ENCODE measurements at places on chromosomes 11 and 22.

GRCh38 chr22:29705651-29706050 is 14.2 kb upstream of the CABP7 start:
- DNase-seq, result no peak

DNA sequence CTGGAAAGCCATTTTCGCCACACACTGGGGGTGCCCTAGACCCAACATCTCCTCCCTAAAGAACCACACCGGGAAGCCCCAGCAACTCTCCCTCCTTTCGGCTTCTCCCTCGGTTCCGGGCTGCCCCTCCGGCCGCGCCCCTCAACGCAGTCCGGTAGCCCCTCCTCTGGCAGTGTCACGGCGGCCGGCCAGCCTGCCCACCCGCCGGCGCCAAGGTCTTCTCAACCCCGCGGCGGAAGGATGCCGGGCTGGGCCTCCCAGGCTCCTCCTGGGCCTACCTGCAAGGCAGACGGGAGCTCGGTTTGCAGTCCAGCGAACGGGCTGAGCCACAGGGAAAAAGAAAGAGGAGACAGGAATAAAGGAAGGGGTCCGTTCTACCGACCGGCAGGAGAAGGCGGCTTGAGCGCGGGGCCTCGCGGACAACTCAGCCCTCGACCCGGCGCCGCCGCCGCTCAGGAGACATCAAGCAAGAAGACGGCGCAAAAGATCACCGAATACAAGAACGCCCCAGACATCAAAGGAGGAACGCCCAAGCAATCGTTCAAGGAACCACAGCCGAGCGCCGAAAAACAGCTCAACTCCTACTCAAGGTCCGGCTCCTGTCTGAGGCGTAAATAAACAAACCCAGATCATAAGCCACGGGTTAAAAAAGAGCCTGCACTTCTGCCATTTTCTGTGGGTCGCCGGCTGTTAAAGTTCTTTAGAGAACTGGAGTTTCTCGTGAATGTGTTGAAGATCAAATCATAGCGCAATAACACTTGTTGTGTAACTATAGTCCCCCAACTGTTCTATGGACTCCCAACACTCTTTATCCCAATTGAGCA is at the start of gene AMBRA1:
TSS of gene AMBRA1 (minus strand) at position 474 of the 824 bp plus-strand sequence. CDS start 45,643 bp downstream, outside the sequence.
- peak; percentile 92 for DNase-seq

- peak; percentile 83 for DNase-seq
Measured at GRCh38 chr22:27213766-27214581, 556.6 kb downstream of the MIAT start.

- no peak for DNase-seq
Measured at GRCh38 chr22:22070371-22070824, 87.8 kb upstream of the TOP3B start.

DNA sequence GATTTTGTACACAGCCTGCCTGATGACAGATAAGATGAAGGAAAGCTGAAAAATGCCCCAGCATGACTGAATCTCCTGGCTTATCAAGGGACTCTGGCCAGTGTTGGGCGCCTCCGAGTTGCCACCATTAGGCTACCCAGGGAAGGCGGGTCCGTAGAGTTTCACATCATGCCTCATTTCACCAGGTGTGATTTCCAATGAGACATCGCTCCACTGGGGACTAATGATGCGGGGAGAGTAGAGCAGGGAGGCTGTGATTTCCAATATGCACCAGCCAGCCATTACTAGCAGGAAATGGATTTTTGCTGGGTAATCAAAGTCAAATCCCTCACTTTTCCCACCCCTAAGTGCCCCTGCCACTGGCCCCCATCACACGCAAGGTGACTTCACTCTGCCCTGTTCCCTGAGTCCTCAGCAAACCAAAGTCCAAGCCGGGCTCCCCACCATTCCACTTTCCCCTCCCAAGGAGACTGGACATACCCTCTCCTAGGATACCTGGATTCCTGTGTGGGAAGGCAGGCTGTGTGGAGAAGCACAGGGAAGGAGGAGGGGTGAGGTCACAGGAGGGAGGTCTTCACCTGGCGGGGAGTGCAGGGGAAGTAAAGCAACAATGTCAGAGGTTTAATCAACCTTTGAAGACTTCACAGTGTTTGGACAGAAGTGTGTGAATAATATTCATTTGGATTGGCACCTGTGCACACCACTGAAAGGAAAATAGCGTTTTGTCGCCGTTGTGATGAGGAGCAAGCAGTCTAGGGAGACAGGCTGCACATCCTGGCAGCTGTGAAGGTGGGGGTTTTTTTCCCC is 613.3 kb upstream of the CADM1 start:
- DNase-seq, result no peak

- peak; percentile 13 for DNase-seq
Measured at GRCh38 chr22:44926491-44927415, 83.1 kb downstream of the PHF21B start.

GRCh38 chr11:128988242-128988970 is 45.7 kb upstream of the TP53AIP1 start:
- DNase-seq, result no peak

- DNase-seq, result no peak
Measured at GRCh38 chr11:83115026-83115425, 41.9 kb upstream of the PCF11 start.

- peak; percentile 22 for DNase-seq
Measured at GRCh38 chr11:293271-293851, 4.4 kb downstream of the PGGHG start.

- DNase-seq, result no peak
Measured at GRCh38 chr11:128512474-128512996, 74.8 kb downstream of the ETS1 start.

- no peak for DNase-seq
Measured at GRCh38 chr11:45173064-45173463, 26.6 kb downstream of the PRDM11 start.
